ENCODE measurements at places on chromosomes 7 and 10.
A peak's percentile ranks its signal among the peaks of the same experiment; 100 is the strongest.

GRCh38 chr10:117552156-117552631 is 9.6 kb downstream of the EMX2 start:
- no peak for DNase-seq

DNA sequence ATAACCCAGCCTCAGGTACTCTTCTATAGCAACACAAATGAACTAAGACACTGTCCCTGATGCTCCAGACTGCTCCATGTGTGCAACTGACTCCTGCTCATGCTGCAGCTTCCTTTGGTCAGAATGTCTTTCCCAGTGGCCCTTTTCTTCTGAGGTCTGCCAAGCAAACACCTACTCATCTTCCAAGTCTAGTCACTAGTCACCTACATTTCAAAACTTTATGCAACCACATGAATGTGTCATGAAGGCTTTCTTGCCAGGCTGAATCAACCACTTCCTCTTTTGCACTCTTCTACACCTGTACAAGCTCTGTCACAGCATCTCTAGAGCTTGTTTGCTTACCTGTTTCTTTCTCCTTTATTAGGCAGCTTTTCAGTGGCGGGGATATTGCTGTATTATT is 75.8 kb downstream of the LSMEM1 start:
- DNase-seq: peak; percentile 5

GRCh38 chr10:131553121-131553520 is 241.6 kb upstream of the TCERG1L start:
- no peak for DNase-seq

DNA sequence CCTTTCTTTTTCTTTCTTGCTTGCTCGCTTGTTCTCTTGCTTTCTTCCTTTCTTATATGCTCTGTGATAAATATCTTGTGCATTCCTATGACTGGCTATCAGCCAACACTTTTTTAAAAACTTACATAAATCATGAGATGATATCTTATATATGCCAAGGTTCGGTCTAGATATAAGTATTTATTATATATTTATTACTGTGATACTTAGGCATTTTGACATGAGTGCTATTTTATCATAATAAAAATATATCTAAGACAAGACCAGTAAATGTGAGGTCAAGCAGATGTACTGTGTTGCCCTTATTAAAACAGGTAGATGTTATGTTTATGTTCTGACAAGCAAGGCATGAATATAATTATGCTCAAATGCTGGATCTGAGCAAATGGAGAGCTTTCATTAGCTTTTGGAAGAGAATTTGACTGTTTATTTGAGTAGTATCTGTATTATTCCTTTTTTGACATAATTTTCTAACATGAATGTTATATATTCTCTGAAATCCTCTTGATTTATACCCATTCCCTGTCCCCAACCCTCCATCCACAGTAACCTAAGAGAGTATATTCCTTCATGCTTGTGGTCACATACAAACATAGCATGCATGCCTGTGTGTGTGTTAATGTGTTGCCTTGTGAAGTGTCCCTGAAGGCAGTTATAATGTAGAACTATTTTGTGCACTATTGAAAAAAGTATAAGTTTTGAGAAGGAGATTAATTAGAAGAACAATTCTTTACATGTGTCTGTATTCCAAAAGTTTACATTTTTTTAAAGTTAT is 158.0 kb downstream of the HDAC9 start:
- DNase-seq: no peak

DNA sequence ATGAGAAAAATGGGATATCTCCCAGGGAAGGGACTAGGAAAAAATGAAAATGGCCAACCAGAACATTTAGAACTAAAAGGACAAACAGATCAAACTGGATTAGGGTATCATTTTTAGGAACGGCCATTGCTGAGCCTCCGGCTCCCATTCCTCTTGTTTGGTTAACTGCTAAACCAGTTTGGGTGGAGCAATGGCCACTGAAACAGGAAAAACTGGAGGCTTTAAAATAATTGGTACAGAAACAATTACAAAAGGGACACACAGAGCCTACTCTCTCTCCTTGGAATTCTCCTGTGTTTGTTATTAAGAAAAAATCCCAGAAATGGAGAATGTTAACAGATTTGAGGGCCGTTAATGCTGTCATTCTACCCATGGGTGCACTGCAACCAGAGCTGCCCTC is 4.7 kb upstream of the CHST3 start:
- DNase-seq: no peak

DNA sequence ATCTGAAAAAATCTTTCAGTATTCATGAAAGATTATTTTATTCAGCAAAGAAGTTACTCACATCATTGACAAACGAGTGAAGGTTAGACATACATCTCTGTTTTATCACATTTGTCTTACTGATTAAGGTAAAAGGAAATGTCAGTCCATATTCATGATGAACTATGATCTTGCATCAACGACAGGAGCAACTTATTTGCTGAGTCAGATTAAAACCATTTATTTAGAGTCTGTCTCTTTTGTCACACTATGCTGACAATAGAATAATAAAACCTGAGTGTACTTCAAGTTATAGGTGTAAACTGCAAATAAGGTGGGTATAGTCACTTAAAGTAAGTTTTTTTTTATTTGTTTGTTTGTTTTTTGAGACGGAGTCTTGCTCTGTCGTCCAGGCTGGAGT is 216.5 kb upstream of the SEMA3C start:
- DNase-seq: no peak

- no peak for DNase-seq
Measured at GRCh38 chr10:110847374-110847773, 24.4 kb upstream of the PDCD4 start.

DNA sequence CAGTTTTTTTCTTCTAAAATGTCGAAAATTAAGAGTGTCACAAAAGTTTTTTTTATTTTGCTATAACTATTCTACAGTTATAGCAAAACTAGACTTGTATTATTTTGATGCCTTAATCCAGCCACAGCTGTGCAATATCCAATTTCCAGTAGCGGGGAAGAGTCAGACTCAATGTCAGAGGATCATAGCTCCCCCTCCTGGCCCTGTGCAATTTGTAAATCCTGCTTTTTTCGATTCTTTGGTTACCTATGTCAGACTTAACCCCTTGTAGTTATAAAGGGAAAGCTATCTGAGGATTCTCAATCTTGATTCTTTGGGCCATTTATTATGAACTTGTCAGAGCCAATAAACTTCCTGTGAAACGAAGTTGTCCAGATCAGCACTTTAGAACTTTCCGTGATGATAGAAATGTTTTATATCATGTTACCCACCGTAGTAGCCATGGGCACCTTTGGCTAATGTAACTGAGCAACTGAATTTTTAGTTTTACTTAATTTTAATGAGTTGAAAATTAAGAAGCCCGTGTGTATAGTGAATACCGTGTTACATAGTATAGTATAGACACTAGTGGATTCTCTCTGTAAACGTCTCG is 87.7 kb upstream of the PRKCQ start:
- DNase-seq: peak; percentile 19

DNA sequence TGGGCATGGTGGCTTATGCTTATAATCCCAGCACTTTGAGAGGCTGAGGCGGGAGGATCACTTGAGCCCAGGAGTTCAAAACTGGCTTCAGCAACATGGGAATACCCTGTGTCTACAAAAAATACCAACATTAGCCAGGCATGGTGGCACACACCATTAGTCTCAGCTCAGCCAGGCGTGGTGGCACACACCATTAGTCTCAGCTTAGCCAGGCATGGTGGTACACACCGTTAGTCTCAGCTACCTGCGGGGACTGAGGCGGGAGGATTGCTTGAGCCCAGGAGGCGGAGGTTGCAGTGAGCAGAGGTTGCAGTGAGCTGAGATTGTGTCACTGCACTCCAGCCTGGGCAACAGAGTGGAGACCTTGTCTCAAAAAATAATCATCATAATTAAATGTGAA is 9.0 kb downstream of the LRRC27 start:
- DNase-seq: no peak

DNA sequence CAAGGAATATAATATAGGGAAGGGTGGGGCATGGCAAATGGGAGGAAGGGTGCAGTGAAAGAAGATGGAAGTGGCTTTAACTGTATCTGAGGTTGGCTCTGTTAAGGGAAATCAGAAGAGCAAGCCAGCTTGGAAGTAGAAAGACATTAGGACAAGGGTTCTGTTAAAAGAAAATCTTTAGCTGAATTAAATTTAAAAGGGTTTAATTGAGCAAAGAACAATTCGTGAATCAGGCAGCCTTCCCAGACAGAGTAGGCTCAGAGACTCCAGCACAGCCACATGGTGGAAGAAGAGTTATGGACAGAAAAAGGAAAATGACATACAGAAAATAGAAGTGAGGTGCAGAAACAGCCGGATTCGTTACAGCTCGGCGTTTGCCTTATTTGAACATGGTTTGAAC is 42.0 kb downstream of the FAM13C start:
- DNase-seq: no peak

- no peak for DNase-seq
Measured at GRCh38 chr7:136167991-136168390, 190.8 kb upstream of the MTPN start.

GRCh38 chr10:14146501-14146900 is 184.2 kb downstream of the FRMD4A start:
- no peak for DNase-seq

GRCh38 chr7:55641811-55642210 is 69.5 kb upstream of the VOPP1 start:
- DNase-seq: no peak

DNA sequence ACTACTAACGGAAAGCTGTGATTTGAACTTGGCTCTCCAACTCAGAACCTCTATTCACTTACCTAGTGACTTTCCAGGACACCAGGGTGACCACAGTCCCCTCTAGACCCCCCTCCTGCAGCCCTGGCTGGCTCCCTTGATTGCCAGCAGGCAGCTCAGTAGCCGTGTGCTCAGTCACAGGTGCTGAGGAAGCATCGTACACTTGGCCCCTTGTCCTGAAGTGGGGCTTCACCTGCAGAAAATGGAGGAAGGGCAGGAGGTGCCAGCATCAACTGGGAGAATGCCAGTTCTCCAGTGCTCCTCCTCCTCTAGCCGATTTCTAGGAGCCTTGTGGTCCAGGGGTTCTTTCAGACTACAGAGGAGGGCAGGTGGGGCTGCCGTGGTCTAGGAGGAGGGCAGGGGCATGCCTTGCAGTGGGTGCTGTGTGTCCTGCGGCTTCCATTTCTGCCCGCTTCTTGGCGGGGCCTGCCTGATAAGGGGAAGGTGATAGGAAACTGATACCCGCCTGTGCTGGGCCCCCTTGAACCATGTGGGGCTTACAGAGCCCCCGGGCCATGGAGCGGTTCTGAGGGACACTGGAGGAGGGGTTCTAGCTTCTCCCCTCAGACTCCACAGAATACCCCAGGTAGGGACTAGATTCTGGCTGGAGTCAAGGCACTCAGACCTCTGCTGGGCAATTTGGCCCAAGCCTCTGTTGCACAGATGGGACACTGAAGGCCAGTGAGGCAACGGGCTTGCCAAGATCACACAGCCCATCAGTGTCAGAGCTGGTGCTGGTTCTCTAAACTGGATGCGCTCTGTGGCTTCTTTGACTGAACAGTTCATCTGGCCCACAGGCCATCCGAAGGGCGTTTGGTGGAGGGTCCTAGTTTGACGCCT is 14.0 kb downstream of the FAM241B start:
- DNase-seq: no peak

GRCh38 chr10:6314620-6315205 is 112.0 kb downstream of the PFKFB3 start:
- DNase-seq: no peak

DNA sequence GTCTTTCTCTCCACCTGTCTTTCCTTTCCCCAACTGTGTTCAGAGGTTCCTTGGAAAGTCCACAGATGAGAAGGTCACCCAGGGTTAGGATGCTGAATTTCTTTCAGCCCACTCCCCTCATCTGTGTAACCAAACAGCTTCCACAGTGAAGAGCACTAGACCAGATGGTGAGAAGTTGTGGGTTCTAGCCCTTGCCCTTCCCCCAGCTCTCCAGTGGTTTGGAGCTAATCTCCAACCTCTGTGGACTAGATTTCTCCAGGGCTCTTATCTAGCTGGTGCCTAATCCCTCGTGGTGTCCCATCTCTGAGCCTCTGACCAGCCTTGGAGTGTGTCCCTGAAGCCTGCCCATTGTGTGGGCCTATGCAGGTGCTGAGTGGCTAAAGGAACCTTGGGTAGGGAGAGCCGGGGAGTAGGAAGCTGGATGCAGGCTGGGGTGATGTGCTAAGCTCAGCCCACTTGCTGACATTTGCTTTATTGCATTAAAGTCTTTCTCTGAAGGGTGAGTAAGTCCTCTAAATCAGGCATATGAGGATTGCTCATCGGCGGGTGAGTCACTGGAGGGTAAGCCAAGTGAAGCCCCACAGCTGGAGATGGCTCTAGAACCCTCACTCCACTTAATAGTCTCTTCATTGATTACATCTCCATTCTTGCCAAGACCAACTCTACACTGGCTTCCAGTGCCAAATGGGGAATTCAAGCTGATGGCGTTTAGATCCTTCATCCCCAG is 14.9 kb downstream of the DUSP5 start:
- no peak for DNase-seq

- no peak for DNase-seq
Measured at GRCh38 chr10:119286983-119287633, 79.7 kb downstream of the GRK5 start.

GRCh38 chr7:80968606-80969005 is 49.8 kb upstream of the SEMA3C start:
- no peak for DNase-seq

DNA sequence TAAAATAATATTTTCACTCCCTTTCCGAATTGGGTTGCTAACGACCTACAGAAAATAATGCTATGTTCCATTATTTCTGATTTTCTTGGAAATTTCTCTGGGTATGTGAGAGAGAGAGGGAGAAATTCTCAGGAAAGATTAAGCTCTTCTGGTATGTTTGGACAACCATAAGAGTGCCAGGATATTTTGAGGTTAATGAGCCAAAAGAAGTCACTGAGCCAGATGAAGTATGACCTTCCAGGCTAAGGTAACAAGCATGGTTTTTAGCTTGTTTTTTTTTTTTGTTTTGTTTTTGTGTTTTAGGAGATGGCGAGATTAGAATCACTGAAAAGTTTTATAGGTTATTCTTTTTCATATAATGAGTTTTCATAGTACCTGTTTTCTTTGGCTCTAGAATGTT is 171.0 kb upstream of the FOXP2 start:
- no peak for DNase-seq

DNA sequence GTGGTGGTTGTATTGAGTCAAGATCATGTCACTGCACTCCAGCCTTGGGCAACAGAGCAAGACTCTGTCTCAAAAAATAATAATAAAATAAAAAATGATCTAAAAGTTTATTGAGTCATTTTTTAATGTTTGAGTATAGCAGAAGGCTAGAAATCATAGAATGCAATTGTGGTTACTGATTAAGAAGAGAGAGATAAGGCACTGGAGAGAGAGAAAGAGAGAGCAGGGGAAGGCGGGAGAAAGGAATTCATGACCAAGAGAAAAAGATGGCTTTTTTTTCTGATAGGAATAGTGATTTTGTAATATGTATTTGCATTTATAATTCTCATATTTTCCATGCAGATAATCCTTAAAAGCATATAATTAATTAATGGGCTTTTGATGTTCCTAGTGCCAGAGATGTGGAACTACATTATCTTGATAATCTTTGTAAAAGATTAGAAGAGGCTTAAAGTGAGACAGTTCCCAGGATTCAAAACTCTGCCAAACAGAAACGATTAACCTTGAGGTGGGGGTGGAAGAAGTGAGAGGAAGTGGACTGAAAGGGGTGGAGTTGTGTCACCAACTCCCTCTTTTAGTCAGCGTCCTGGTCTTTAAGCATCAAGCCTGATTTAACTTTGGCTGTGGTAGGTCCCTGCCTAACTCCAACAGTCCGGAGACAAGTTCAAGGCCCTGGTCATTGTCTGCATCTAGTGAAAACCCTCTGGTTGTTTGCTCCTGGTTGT is 76.2 kb downstream of the CHN2 start:
- DNase-seq: no peak

Measured in stimulated activated CD8-positive, alpha-beta memory T cell treated with anti-CD3 and anti-CD28 coated beads, Interleukin-7, amount 100 ng/mL, for 48 hours (primary cell).